ENCODE measurements at places on chromosomes 6 and 20.

- DNase-seq, result no peak
These were observed 253.0 kb downstream of the NKAIN2 start for GRCh38 chr6:124056407-124057334.

DNA sequence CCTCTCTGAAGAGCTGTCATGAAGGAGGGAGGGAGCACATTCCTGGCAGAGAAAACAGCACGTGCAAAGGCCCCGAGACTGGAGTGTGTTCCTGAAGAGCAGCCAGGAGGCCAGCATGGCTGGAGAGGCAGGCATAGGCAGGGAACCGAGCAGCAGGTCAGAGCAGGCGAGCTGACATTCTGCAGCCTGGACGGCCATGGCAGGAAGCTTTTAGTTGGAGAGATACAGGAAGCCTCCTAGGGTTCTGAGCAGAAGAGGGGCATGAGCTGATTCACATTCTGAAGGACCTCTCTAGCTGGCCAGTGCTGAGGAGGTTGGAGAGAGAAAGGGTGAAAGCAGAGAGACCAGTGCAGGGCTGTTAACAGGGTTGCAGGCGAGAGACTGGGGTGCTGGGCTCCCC lies 29.7 kb downstream of the POFUT1 start:
- no peak for DNase-seq

DNA sequence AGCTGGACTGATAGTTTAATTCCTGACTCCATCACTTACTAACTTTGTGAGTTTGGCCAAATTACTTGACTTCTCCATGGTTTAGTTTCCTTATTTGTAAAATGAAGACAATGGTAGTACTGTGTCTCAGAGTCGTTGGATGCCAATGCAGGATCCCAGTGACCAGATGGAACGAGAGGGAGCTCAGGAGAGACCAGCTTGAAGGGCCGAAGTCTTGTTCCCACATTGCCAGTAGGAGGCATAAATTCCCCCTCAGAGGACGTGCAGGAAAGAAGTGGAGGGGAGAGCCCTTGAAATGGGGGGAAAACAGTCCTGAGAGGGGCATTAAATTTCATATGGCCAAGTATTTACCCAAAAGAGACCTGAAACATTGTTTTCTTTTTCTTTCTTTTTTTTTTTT lies 2.1 kb upstream of the MUC22 start:
- DNase-seq, result no peak

DNA sequence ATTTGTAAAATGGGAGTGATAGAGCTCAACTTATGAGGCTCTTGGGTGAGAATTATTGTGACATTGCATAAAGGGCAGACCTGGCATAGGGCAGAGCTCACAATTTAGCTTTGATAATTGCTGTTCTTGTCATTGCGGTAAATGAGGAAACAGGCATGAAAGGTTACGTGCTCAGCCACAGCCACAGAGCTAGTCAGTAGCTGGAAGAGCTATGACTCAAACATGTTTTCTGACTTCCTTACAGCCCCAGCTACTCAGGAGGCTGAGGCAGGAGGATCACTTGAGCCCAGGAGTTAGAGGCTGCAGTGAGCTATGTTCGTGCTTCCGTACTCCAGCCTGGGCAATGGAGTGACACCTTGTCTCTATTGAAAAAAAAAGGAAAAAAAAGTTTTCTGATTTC lies 3.5 kb upstream of the GHRH start:
- no peak for DNase-seq

DNA sequence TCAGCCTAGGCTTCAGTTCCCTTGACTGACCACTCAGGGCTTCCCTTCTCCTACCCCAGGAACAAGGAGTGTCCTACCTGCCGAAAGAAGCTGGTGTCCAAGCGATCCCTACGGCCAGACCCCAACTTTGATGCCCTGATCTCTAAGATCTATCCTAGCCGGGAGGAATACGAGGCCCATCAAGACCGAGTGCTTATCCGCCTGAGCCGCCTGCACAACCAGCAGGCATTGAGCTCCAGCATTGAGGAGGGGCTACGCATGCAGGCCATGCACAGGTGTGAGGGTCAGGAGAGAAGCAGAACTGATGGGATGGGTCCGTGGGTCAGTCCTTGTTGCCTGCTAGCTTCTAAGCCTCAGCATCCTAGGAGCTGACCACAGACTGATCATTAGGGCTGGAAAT lies 1.6 kb downstream of the RING1 start:
- no peak for DNase-seq

DNA sequence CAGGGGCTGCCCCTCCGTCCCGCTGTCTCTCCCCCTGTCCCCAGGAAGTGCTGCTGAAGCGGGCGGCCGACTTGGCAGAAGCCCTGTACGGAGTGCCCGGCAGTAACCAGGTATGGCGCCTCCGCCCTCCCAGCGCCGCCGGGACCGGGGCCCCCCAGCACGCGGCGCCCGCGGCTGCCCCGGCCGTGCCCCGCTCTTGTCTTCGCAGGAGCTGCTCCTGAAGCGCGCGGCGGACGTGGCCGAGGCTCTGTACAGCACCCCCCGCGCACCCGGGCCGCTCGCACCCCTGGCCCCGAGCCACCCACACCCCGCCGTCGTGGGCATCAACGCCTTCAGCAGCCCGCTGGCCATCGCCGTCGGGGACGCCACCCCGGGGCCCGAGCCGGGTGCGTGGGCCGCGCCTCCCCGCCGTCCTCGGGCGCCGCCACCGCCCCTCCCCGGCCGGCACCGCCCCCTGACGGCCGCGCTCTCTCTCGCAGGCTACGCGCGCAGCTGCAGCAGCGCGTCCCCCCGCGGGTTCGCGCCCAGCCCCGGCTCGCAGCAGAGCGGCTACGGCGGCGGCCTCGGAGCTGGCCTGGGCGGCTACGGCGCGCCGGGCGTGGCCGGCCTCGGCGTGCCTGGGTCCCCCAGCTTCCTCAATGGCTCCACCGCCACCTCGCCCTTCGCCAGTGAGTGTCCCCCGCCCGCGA lies 48.4 kb downstream of the CPXM1 start:
- DNase-seq, result no peak

DNA sequence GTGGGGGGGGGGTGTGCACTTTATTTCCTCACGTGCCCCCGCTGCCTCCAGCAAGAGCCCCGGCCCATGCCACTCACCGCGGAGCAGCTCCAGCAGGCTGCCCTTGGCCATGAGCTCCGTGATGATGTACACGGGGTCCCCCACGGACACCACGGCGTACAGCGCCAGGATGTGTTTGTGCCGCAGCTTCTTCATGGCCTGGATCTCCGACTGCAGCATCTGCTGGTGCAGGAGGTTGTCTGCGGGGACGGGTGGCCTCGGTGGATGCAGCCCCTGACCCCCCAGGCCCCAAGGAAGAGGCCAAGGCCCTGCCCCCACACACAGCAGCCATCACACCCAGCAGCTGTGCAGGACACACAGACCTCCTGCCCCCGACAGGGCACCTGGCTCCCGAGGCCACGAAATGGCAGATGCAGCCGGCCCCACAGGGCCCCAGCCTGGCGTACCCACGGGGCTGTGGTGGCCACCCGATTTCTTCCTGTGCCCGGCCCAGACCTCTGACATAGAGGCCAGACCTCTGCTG lies 4.7 kb downstream of the PTK6 start:
- DNase-seq, result no peak

- DNase-seq, result no peak
These were observed 265.9 kb upstream of the RIN2 start for GRCh38 chr20:19492116-19492515.

GRCh38 chr6:160160929-160161646 lies 39.5 kb downstream of the SLC22A1 start:
- DNase-seq, result no peak

DNA sequence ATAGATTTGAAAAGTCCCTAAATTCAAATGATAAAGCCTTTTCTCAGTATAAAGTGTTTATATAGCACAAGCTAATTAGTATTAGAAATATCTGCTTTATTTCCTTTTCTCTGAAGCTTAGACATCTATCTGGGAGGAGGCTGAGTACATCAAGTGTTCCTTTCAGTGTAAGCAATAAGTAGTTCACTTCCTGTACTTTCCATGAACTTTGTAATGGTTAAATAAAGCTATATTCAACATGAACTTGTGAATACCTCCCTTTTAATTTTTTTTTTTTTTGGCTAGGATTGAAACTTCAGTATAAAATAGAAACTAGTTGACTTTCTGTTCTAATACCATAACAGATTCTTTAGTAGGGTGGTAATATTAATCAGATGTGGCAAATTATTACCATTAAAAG lies 190.9 kb downstream of the CENPW start:
- no peak for DNase-seq

DNA sequence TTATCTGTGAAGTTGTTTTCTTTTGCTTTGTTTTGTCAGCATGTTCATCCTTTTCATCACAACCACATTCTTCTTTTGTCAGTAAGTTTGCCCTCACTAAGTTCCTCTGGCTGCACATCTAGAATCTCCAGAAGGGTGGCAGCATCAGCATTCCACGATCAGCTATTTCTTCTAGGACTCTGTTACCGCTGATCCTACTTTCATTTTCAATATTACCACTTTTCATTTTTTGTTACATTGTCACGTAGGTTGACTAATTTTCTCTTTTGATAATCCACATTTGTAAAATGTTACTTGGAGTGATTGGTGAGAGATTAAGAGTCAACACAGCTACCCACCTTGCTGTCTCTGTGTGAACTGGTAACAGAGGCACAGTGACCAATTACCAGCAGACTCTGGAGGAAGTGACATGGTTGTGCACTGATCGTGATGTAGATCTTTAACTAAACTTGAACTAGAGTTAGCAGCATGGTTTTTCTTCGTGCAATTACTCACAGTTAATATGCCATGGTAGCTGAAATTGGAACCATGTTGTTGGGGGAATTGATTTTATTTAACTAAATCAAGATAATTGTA lies 307.9 kb upstream of the SLC35B3 start:
- DNase-seq, result no peak

- DNase-seq, result no peak
These were observed 82.5 kb upstream of the PTPN1 start for GRCh38 chr20:50427719-50428083.

DNA sequence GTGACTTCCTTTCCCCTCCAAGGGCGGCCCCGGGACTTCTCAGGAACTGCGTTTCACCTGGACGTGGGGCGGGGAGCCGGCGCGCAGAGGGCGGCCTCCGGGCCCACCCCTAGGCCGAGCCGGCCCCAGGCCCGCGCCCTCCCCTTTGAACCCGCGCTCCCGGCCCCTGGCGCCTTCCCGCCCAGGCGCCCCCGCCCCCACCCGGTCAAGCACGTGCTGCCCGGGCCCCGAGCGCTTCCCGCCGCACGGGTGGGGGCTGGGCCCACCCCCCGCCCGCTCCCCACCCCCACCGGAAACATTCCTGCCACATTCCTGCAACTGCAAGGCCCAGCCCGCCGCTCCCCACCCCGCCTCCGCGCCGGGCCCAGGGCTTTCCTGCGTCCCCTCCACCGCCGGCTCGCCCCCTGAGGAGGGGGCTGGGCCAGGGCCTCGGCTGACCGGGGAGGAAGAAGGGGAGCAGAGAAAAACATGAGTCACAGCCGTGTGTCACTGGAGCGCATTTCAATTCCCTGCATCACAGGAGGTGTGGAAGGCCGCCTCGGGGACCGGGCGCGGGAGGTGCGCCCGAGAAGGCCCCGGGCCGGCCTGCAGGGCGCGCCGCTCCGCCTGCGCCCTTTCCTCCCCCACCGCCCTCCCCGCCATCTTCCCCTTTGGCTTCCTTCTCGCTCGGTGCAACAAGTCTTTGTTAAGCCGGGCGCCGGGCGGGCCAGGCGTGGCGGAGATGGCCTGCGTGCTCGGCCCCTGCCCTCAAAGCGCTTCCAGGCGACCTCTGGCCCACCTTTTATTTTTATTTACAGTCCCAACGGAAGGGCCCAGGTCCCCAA lies 1.2 kb upstream of the HMGA1 start:
- no peak for DNase-seq

DNA sequence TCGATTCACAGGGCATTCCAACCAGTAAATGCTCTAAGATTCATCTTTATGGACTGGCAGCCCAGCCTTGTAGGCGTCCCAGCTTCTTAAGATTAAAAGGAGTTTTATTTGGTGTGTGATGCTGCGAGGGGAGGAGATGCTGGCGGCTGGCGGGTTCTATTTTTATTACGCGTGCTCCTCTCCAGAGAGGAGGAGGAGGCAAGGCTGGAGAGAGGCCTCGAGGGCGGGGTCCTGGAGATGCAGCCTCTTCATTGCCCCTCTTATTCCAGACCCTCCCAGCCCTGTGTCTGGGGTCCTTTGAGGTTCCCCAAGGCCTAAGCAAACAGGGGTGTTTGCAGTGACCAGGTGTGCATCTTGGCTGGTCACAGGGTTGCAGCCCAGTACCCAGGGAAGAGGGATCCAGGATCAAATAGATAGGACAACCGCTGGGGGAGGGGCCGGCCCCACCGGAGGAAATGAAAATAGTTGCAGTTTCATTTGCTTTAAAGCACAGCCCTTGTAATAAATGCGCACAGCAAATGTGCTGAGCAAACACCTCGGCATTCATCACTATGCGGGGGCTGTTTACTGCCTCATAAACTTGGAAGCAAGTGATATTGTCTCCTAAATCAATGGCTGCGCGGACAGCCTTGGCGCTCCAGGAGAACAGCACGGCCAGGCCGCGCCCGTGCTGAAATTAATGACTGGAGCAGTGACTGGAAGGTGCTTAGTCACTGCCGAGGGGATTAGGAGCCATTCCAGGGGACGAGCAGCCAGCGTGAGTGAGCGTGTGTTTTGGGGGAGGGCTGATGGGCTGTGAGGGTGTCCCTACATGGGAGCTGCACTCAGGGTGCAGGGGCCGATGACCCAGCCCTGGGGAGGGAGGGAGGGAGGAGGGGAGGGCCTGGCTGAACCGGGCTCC lies 83.0 kb downstream of the TMEM242 start:
- peak; percentile 13 for DNase-seq

- DNase-seq, result peak; percentile 56
These were observed 1.6 kb upstream of the OGFRL1 start for GRCh38 chr6:71287038-71287437.

DNA sequence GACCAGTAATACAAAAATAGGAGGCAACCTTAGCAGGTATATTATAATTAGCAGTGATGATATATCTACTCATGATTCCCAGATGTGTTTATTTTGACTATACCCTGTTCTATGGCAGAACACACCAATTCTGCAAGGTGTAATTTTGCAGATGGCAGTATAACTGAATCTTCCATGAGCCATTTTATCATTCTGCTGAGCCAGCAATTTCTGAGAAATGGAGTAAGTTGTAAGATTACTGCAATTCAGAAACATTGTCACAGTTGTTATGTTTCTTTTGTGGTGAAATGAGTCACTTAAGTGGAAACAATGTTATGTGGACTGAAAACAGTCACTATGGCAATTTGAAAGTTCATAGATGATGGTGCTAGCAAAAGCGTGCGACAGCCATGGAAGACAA lies 63.7 kb upstream of the RIMS1 start:
- no peak for DNase-seq

Measured in midbrain (tissue), 1 donor.